ENCODE measurements at places on chromosomes 1 and 21.
A peak's percentile ranks its signal among the peaks of the same experiment; 100 is the strongest.

DNA sequence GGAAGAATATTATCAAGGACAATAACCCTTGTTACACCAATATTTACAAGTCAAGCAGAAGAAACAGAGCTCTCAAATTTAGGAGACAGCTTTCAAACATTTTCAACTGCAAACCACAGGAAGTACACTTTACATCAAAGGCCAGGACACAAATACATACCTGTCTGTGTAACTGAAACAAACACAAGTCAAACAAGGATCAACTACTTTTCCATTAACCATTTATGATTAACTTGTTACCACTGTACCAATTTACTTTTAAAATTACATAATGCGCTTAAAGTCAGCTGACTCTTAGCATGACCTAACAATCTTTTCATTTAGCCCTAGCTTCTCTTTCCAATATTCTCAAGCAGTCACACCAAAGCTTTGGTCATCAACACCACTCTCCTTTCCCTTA lies 43.5 kb downstream of the TRIM33 start:
- peak; percentile 16 for DNase-seq

GRCh38 chr1:25653558-25653957 lies 37.0 kb downstream of the MAN1C1 start:
- DNase-seq = no peak

DNA sequence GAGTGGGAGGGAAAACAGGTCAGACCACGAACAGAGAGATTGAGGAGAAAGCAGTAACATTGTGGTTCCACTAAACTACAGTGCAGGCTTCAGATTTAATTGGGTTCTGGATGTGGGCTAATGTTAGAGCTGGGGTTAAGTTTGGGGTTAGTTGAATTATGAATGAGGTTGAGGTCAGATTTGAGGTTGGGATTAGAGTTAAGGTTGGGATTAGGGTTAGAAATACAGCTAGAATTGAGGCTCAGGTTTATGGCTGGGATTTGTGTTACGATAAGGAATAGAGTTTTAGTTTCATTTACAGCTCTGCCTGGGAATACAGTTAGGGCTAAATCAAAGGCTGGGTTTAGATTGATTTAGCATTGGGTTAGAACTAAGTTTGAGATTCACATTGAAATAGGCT lies 1.8 kb upstream of the VSIG8 start:
- DNase-seq = no peak

GRCh38 chr1:53011175-53011574 lies 50.8 kb upstream of the PODN start:
- DNase-seq = no peak

DNA sequence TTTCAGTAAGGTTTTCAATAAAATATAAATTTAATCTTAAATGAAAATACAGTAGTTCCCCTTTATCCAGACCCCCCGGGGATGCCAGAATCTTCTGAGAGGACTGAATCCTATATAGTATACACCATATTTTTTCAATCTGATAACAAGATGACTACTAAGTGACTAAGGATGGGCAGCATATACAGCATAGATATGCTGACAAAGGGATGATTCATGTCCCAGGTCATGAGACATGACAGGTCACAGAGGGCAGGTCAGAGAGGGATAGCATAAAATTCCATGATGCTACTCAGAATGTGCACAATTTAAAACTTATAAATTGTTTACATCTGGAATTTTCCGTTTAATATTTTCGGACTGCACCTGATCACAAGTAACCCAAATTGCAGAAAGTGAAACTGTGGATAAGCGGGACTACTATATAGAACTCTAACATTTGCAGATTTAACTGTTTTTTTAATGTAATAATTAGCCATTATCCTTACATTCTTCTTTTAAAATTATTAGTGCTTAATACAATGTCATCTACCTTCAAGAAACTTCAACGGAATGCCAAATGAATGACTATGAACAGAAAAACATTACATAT lies 48.8 kb downstream of the LRRC40 start:
- no peak for DNase-seq

DNA sequence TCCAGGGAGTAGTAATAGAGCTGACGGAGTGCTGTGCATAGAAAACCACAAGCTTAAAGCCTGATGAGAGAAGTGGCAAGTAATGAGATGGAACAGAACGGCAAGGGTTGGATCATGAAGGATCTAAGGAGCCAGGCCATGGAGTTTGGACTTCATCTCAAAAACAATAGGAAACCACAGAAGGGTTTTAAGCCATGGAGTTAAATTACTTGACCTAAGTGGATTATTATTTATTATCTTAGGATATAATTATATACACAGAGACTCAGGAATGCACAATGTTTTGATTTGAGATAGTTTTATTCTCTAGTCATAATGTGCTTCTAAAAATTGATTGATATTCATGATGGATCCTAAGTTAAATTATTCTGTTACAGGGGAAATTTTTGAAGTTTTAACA lies 242.4 kb downstream of the PLPP3 start:
- no peak for DNase-seq

- no peak for DNase-seq
Measured at GRCh38 chr1:176670853-176671252, 207.9 kb downstream of the PAPPA2 start.

- DNase-seq = no peak
Measured at GRCh38 chr21:42660118-42660470, 6.7 kb downstream of the PDE9A start.

- DNase-seq = peak; percentile 39
Measured at GRCh38 chr21:34946385-34946840, 102.7 kb downstream of the RUNX1 start.

DNA sequence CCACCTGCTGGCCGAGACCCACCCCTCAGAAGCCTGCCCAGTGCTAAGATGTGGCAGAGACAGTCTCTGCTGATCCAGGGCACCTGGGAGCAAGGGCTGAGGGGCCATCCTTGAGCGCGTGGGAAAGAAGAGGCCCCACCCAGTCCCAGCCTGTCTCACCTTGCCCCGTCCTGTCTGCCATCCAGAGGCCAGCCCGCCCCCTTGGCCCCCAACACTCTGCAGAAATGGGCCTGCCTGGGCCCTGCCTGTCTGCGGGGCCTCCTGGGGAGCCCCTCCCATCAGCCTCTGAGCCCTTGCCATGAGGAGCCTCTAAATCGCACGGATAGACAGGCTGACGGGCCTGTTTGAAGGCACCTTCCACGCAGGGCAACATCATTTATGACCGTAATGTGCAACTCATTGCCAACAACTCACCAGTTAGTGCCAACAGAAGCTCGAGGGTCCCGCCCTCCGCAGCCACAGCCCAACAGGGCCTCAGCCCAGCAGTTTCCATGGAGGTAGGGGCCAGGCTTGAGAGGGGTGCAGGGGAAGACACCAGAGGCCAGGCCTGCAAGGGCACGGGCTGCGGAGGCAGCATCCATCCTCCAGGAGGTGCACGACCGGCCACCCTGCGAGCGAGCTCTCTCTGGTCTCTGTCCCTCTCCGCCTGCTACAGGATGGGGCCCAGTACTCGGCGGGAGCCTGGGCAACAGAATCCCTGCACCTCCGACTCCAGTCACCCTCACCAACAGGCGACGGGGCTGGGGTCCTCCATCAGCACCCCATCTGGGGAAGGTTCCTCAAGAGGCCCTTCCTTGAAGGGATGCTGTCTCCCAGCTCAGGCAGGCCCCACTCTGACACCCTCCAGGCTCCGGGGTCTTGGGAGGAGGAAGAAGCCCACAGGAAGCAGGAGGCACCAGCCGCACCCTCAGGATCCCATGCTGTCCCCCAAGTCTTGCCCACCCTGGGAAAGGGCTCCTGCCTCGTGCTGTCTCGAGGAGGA lies 78.0 kb downstream of the MEGF6 start:
- DNase-seq = no peak

GRCh38 chr1:245929224-245929623 lies 577.9 kb downstream of the SMYD3 start:
- DNase-seq = no peak

DNA sequence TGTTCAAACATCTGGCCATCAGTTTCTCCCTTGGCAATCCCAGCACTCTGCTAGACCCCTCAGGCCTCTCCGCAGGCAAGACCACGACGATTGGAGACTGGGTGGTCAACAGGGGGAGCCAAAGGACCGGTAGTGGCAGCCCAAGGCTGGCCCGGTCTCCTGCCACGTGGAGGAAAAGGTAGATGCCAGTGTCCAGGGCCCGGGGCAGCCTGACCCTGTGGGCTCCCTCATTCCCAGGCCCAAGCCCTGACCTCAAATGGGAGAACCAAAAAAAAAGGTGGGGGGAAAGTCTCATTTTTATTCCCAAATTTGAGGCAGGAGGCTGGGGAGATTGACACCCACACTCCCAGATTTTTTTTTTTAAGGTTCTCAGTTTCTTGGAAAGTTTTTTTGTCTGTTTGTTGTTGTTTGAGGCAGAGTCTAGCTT lies 24.8 kb downstream of the S100A6 start:
- peak; percentile 82 for DNase-seq

DNA sequence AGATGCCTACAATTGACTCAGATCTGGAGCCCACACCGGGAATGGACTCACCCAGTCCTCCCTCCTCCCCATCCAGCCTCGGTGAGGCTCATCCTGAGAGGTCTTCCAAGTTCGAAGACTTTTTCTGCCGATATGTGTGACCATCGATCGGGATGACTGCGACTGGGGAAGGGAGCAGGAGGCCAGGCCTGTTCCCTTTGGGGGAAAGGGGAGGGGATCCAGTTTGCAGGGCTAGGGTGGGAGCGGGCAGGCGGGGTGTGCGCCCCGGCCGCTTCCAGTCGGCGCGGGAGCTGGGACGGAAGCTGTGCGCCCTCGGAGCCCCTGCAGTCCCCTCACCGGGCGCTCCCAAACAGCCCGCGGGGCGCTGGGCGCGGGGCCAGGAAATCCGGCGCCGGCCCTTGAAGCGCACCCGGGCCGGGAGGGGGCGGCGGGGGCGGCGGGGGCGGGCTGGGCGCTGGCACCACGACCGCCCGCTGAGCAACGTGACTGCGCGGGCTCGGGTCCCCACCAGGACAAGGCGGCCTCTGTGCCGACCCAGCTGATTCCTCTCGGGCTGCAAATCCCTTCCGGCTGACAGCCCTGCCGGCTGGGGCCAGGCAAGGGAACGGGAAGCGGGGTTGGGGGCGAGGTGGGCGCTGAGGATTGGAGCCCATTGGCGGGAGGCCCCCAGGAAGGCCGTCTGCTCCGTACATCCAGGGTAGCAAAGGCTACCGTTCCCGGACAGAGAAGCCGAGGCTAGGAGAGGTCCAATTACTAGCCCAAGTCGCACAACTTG lies 103.9 kb downstream of the EBNA1BP2 start:
- peak; percentile 9 for DNase-seq

GRCh38 chr1:160767395-160768294 lies 28.3 kb upstream of the LY9 start:
- peak; percentile 35 for DNase-seq

- no peak for DNase-seq
Measured at GRCh38 chr1:53089478-53090226, 27.6 kb downstream of the PODN start.

GRCh38 chr1:239682046-239682445 lies 295.7 kb downstream of the CHRM3 start:
- DNase-seq = no peak

DNA sequence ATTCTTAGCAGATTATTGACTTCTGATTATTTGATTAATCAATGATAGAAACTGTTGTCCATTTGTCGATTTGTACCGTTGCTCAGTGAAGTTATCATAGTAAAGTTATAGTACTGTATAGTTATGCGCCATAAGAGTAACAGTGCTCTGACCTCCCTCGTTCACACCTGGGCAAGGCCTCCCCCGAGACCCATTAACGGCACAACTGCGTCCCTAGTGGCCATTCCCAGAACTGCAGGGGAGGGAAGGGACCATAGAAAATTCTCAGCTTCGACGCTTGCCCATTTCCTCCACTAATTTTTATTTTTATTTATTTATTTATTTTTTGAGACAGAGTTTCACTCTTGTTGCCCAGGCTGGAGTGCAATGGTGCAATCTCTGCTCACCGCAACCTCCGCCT lies 334.4 kb downstream of the DSCAM start:
- no peak for DNase-seq

- no peak for DNase-seq
Measured at GRCh38 chr1:245217853-245218608, 63.2 kb downstream of the KIF26B start.

- no peak for DNase-seq
Measured at GRCh38 chr1:235940285-235940684, 73.6 kb upstream of the LYST start.

DNA sequence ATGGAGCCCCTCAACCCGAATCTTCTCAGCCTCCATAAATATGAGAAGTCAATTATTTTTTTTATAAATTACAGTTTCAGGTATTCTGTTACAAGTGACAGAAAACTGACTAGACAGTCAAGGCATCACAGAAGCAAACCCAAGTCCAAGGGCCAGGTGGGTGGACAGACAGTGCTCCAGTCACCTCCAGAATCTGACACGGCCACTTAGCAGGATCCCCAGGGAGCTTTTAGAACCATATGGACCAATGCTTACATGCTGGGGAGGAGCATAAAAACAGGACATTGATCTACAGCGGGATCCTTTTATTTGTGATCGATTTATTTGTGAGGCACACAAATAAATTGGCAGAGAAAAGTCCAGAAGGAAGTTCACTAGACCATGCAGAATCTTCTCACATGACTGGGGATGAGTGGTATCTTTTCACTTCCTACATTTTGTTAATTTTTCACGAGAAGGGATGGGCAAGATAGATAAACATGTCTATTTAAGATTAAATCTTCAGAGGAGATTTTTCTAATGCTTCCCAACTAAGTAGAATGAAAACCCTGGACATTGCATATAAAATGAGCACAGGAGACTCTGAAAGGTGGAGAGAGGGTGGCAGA lies 15.0 kb downstream of the ZNF496 start:
- no peak for DNase-seq

DNA sequence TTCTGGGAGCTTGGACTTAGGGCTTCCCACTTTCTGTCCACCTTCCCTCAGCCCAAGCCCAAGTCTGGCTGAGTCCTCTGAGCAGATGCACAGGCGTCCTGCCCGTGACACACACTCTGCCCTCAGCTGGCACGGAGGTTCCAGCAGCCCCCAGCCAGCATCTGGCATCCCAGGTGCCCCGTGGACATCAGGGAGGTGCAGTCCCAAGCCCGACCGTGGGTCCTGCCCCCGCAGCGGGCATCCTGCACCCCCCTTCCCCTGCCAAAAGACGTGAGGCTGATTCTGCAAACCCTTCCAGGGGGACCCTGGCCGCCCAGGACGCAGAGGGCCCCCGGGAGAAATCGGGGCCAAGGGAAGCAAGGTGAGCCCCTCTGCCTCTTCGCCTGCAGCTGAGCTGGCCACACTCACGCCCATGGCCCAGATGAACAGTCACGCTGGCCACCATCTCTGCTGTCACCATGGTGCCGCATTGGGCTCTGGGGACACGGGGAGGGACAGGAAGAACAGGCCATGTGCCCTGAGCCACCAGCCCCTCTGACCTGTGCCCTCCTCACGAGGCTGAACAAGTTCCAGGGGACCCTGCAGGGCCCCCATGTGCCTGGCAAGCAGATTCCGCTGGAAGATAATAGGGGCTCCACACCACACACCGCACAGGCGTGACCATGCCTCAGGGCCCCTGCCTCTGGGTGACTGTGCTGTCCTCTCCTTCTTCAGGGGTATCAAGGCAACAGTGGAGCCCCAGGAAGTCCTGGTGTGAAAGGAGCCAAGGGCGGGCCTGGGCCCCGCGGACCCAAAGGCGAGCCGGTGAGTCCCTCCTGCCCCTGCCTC lies 20.6 kb downstream of the COL6A2 start:
- DNase-seq = no peak

- no peak for DNase-seq
Measured at GRCh38 chr1:164604541-164604940, 45.6 kb downstream of the PBX1 start.
